OCI-M1 (cell line): ENCODE measurements at places on chromosomes 1 and 21.

GRCh38 chr1:167905671-167906070, 8.3 kb downstream of the ADCY10 start:
- peak; percentile 46 for DNase-seq

GRCh38 chr1:86912281-86912900, 1.5 kb downstream of the SELENOF start:
- DNase-seq = peak; percentile 16

GRCh38 chr1:9239622-9240401, 5.2 kb downstream of the H6PD start:
- peak; percentile 88 for DNase-seq

DNA sequence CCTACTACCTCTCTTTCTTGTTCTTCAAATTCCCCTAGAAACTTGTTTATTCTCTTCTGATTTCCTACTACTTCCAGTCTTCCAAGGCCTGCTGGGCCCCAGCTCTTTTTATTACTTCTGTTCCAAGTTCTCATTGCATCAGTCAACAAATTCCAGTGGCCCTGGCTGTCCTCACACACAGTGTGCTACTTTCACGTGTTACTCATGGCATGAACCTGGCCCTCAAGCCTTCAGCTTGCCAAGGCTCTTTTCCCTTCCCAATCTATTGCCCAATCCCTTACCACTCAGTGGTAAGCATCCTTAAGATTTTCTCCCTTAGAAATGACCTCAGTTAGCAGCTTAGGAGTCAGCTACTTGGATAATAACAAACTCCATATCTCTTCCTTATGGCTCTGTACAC, 613.5 kb downstream of the LMO4 start:
- no peak for DNase-seq

DNA sequence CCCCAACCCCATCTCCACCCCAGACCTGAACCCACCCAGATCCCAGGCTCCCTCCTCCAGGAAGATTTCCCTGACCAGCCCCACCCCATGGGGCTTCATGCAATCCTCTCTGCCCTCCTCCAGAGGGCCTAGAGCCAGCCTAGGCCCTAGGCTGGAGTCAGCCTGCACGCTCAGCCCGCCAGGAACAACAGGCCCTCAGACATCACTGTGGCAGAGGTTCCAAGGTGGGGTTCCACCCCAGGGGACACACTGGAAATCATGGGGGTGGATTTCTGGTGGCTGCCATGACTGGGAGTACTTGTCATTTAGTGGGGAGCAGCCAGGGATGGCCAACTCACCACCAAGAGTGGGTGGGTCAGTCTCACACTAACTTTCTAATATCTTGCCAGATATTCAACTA, 122.0 kb downstream of the GLIS1 start:
- no peak for DNase-seq

DNA sequence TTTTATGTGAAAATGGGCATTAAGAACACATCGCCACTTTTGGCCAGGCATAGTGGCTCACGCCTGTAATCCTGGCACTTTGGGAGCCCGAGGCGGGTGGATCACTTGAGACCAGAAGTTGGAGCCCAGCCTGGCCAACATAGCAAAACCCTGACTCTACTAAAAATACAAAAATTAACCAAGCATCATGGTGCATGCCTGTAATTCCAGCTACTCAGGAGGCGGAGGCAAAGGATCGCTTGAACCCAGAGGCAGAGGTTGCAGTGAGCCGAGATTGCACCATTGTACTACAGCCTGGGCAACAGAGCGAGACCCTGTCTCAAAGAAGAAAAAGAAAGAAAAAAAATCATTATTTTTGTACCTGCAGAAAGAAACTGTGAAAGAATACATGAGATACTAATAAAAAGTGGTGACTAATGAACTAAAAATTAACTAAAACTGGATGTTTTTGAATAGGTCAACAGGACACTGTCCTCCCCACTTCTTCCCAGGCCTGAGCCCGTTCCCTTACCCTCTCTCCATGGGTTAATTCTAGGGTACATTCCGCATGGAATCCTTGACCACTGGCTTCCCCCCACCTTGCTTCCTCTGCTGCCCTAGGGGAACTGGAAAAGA, 8.3 kb upstream of the TINAGL1 start:
- no peak for DNase-seq

- DNase-seq = no peak
Measured at GRCh38 chr1:169946206-169946605, 52.5 kb upstream of the SCYL3 start.

GRCh38 chr1:200901796-200902444, 7.2 kb downstream of the INAVA start:
- no peak for DNase-seq

DNA sequence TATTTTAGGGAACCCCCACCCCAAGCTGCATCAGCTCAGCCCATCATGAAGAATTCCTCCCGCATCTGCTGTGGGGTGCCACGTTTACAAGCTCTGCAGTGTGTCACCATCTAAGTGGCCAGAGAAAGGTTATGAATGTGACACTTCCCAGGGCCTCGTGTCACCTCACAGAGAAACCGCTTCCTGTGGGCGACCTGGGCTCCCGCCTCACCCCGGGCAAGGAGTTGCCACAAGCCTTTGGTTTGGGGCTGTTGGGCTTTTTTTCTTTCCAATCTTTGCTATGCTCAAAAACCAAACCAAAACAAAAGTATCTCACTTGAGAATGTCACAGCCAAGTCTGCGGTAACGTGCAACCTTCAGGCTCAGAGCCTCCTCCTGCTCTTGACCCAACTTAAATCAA, 82.1 kb upstream of the ARHGEF16 start:
- DNase-seq = no peak

DNA sequence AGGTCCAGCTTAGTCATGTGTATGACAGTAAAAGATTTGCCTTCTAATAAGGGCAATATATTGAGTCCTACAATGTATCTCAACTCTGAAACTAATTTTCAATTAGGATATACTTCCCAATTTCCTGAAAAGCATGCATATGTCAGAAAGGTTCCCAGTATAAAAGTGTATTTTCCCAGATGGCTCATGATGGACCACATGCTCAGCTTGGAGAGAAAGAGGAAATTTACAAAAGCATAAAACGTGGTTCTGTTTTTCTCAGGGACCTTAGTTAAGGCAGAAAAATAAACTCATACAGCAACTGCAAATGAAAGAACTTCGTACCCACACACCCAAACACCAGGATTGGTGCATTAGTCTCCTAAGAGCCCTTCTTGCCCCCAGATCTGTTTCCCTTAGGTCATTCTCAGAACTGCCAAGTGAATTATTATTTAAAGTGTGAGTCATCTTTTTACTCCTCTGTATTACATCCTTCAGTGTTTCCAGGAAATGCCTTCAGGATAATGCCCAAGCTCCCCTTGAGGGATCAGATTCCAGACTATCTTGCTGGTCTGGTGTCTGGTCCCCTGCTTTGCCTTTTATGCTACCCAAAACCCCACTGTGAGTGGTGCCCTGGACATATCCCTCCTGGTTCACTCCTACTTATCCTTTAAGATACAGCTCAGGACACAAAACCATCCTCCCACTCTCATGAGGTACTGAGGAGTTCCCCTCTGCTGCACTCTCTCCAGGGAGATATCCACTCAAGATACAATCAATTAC, 57.4 kb downstream of the SSX2IP start:
- DNase-seq = peak; percentile 61

DNA sequence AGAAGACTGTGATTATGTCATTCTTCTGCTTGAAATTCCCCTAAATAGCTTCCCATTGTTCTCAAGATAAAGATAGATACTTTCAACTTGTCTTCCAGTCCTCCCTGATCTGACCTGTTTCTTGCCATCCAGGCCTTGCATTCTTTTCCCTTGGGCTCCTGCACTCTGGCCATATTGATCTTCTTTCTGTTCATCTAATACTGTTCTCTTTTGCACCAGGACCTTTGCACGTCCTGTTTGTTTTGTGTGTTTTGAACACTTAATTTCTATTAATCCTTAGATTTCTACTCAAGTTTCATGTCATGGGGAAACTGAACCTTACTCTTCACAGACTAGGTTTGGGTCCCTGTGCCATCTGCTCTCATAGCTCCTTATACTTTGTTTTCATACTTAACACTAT, 65.1 kb downstream of the MAGI3 start:
- no peak for DNase-seq

DNA sequence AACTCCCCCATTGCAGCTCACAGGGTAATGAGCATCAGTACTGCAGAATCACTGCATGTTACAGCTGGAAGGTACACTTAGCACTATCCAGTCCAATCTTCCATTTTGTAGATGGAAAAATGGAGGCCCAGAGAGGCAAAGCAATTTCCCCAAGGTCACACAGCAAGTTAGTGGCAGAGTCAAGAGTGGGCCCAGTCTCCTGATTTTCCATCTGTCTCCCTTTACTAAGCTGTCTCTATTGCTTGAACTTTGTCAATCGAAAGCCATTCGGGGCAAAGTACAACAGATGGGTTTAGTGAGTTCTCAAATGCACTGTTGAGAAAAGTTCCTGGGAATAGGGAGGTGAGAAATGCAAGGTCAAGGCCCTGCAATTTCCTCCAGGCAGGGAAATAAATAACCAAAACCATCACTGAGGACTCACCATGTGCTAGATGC, 50.4 kb upstream of the IFFO2 start:
- no peak for DNase-seq

DNA sequence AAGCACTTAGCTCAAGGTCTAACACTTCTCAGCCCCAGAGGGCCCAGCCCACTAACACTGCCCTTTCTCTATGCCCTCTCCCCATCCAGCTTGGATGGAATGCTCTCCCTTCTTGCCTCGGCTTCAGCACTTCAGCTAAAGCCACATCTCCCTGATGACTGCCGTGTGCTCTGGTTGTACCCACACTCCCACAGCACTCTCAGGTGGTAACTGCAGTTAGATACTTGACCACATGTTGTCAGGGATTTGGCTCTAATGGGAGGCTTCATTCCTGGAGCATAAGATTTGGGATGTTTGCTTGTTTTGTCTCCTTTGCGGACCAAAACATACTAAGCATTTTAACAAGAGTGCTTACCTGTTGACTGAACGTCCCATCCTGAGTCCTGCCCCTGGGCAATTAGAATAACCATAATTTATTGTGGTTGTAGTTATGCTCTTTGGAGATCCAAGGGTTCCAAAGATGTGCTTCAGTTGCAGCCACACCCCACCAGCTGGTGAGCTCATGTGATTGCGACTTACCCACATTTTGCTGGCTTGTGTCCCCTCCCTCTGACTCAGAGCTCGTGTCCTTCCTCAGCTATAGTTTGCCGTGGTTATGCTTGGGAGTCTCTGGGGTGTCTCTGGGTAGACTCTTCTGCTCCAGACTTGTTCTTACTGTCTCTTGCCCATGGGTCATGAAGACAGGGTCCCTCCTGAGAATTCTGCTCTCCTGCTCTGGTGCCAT, 7.7 kb upstream of the SLC26A9 start:
- peak; percentile 14 for DNase-seq

- no peak for DNase-seq
Measured at GRCh38 chr1:162223488-162223887, 153.2 kb downstream of the SPATA46 start.

- no peak for DNase-seq
Measured at GRCh38 chr1:164563721-164564360, 4.9 kb downstream of the PBX1 start.

GRCh38 chr1:22414244-22414751, 37.4 kb upstream of the ZBTB40 start:
- DNase-seq = peak; percentile 11

- no peak for DNase-seq
Measured at GRCh38 chr1:117563492-117563875, 42.4 kb upstream of the TENT5C start.

DNA sequence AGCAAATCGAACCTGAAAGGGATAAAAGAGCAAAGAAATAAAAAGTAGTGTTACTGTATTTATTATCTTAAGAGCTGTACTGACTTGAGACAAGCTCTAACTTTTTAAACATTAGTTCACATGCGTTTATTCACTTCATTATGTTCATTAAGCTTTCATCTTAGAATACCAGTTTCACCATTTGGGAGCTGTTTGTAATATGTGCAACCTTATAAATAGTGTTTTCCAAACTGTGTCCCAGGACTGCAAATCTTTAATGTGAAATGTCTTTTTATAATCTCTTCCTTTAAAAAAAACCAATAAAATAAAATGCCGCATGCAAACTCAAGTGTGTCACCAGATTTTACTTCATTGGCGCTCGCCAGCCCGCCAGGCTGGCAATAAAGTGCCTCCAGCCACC, 28.3 kb downstream of the LGALS8 start:
- DNase-seq = no peak

- no peak for DNase-seq
Measured at GRCh38 chr21:24832961-24833360, 774.3 kb downstream of the MRPL39 start.

DNA sequence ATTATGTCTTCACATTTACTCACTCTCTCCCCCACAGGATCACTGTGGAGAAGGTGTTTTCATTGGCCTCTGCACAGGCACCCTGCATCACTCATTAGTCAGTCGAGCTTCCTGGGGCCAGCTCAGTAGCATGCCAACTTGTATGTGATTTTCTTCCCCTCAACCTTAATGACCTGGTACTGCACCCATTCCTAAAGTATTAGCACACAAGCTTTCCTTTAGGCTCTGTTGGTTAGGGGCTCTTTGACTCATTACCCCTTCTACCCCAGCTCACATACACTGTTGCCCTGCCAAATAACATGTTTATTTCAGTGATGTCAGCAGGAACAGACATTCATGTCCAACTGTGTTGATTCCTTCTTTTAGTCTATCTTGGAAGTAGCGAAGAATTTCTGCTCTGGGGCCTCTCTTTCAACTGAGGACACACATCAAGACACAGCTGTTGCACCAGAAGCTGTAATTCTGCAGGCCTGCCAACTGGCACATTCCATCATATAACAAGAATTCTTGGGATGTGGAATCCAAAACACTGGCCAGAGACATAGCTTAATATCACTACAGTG, 603.5 kb upstream of the ADAMTS5 start:
- DNase-seq = no peak

DNA sequence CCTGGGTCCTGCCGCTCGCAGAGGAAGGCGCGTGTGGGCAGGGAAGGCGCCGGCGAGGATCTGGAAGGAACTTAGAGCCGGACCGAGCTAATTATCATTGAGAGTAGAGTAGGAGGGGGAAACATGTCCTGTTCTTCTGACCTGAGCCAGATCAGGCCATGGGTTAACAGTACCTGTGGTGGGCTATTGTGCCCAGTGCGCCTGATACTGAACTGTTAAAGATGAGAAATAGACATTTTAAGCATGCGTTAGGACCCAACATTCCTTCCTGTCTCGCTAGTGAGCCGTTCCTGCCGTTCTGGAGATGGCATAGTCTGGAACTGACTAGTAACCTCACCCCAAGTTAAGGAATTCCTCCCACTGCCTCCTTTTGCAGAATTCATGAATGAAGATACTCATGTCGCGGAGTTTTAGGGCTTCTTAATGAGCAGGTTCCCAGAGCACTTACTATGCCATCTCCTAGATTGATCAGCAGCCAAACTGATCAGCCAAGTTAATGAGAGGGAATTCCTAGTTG, 870 bp downstream of the STRIP1 start:
- DNase-seq = peak; percentile 74
